GM04503 (cell line): ENCODE measurements at places on chromosomes 7 and 10.

DNA sequence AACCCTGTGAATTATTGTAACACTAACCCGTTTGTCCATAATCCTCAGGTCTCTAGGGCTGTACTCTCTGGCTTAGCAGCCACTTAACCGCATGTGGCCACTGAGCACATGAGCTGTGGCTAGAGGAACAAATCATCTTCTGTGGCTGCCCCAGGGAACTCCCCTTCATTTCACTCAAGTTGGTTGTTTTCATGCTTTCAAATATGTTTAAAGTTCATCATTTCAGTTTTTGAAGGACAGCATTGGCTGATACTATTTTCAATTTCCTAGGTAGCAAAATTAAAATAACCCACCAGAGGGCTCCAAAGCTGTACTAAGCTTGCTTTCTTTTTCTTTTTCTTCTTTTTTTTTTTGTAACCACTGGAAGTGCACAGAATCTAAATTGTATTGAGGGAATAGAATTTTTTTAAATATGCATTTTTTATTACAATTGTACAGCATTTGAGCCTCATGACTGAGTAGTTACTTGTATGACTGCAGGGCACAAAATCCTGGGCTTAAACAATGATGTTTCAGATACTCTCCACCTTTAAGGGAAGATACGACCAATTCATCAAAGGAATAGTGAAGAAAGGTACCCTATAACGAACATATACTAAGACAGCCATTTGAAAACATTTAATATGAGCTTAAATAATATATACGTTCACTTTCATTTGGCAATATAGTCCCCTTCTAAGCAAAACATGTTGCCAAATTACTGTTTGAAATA lies 38.6 kb downstream of the MRC1 start:
- DNase-seq: no peak

DNA sequence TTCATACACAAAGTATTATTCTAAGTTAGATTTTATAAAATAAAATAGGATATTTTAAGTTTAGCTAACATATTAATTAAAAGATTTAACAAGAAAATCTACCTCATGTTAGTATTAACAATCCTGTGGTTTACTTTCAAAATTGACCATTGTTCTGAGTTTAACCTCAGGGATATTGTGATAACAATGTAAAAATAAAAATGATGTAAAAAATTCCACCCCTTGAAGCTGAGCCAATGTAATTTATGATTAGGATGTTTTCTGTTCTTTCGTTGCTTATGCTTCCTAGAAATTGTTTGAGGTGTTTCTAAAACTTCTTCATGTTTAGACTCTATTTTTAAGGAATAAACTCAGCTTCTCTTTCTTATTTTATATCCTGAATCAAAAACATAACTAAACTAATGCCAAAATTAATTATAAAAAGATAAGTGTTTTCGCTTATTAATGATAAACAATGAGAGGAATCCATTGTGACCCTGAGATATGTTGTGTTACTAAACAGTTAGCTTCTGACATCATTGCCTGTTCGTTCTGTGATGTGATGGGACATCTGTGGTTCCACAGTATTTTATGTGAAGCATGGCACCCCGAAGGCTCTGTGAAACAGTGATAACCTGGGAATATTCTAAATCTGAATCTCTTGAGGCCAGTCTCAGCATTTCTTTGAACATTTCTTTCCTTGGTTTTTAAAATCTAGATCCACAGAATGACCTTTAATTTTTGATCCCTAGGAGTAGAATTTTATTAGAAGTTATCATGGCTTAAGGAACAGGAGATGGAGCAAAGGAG lies 340.8 kb downstream of the ARL4A start:
- DNase-seq: no peak

DNA sequence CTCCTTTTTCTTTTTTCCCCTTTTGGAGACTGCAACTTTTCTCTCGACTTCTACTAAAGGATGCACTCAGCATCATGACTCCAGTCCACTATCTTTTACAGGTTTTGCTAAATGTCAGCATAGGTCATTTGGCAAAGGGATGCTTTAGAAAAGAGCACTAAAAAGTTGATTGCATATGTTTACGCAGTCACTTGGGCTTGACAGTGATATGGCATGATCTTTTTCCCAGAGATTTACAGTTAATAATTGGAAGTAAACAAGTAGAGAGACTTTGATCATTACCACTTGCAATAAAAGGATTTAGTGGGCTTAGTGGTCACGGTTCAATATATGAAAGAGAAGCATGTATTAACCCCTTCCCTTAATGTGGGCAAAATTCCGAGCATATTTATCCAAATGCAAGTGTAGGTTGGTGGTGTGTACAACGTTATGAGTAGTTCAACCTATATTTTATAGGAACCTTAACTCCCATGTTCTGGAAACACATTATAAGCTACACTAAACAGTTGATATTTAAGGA lies 1.8 kb downstream of the BMI1 start:
- DNase-seq: no peak

DNA sequence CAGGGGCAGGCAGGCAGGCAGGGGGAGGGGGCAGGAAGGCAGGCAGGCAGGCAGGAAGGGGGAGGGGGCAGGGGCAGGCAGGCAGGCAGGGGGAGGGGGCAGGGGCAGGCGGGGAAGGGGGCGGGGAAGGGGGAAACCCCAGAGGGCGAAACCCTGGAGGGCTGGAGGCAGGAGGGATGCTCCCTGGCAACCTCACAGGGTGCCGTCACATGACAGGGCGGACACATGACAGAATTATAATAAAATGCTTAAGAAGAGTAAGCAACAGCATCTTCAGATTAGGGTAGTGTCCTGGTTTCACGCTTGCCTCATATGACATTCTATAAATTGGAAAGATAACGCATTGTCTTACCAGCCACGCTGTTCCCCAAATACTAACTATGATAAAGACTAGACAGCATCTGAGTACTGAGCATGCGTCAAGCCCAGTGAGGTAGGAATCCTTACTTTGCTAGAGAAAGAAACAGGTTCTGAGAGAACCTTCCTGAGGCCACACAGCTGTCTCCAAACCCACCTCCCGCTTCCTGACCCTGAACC lies 131.6 kb downstream of the DIP2C start:
- DNase-seq: no peak

GRCh38 chr10:6109444-6109775 lies 20.6 kb downstream of the RBM17 start:
- DNase-seq: no peak

GRCh38 chr10:61286686-61287085 lies 166.5 kb downstream of the TMEM26 start:
- DNase-seq: no peak

DNA sequence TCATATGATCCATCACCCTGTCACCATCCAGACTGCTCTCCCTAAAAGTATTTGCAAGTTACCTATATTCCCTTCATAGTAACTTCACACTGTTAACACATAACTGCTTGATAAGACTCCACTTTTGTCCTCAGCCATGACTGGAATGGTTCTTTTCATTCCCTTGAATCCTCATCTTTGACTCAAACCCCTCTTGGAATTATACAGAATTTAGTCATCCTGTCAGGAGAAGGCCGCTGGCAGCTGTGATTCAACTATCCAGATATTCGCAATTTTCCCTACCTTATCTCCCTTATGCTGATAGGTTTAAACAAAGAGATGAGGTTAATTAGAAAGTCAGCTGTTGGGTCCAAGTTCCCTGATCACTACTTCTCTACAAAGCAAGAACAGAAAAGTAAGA lies 143.0 kb upstream of the HPS1 start:
- DNase-seq: no peak

DNA sequence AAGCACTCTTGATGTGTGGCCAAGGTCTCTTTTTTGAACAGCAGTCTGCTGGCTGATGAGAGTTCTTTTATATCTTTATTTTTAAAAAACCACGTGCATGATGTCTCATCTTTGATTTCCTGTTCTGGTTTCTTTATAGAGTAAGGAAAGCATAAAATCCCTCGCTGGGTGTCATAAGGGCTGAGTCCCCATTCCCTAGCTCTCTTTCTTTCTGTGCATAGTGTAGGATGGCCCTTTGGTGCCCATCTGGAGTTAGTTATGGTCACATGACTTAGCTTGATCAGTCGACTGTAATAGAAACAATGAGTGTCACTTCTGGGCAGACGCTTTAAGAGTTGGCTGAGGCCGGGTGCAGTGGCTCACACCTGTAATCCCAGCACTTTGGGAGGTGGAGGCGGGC lies 38.5 kb downstream of the GHRHR start:
- no peak for DNase-seq

- DNase-seq: no peak
Measured at GRCh38 chr7:73690646-73691045, 7.2 kb downstream of the BUD23 start.

DNA sequence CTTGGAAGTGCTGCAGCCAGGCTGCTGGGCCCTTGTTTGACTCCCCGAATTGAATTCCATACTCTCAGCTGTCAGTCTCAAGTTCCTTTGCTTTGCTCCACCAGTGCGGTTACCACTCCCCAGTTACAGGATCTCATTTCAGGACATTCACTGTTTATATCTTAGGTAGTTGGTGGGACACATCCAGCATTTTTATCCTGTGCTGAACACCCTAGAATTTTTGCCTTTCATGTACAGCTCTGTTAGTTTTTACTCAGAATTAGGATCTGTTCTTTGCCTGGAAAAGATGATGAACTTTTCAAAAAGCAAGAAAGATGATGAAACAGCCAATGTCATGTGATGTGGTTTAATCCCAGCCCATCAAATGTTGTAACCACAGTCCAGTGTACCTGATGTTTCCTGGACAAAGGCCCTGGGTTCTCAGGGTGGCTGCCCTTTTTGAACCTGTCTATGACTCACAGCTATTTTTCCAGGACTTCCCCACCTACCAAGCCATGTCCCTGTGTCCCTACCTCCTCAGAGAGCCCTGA lies 149.7 kb downstream of the NOC3L start:
- DNase-seq: no peak

GRCh38 chr10:17669185-17669872 lies 25.4 kb downstream of the STAM start:
- DNase-seq: no peak

DNA sequence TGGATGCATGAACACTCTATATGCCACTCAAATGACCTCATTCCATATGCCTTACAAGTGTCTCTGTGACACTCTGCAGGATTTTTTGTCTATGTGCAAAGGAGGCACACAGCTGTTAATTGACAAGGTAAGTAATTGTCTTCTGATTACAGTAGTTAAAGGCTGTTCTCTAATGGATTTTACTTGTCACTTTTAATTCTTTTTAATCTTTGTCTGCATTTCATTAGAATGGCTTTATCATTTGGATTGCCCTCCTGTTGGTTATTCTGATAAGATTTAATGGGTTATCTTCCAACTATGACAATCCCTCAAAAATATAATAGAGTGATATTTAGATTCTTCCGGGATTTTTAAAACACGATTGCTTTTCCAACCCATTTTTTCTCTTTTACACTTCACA lies 290.0 kb upstream of the TEX47 start:
- DNase-seq: no peak

GRCh38 chr7:77822269-77822668 lies 23.7 kb downstream of the PHTF2 start:
- DNase-seq: no peak
